ENCODE measurements at places on chromosomes 7 and 10.

- H3K27ac ChIP-seq, result no peak overlapping the region
- H3K4me3 ChIP-seq, result no peak overlapping the region
- no peak for DNase-seq
Measured at GRCh38 chr10:93712593-93712992, 10.2 kb upstream of the FRA10AC1 start.

- DNase-seq, result no peak
- no peaks in the 10 kb centered on the region for H3K27me3 ChIP-seq
- no peaks in the 10 kb centered on the region for H3K36me3 ChIP-seq
- no peak overlapping the region for H3K27ac ChIP-seq
Measured at GRCh38 chr7:136036336-136036735, 59.2 kb upstream of the MTPN start.

- no peak for DNase-seq
- no peaks in the 10 kb centered on the region for H3K27me3 ChIP-seq
- no peaks in the 10 kb centered on the region for H3K36me3 ChIP-seq
- H3K4me1 ChIP-seq, result no peaks in the 10 kb centered on the region
- no peak overlapping the region for H3K4me3 ChIP-seq
Measured at GRCh38 chr10:49270565-49270964, 28.4 kb upstream of the C10orf71 start.

- no peak for DNase-seq
- H3K4me1 ChIP-seq, result no peaks in the 10 kb centered on the region
- no peak overlapping the region for H3K4me3 ChIP-seq
- H3K36me3 ChIP-seq, result no peaks in the 10 kb centered on the region
- no peak overlapping the region for H3K27ac ChIP-seq
- H3K27me3 ChIP-seq, result no peaks in the 10 kb centered on the region
Measured at GRCh38 chr7:114825423-114825951, 96.4 kb upstream of the MDFIC start.

- no peaks in the 10 kb centered on the region for H3K27me3 ChIP-seq
- peaks cover 2% of the 10 kb centered on the region for H3K4me1 ChIP-seq
- no peak overlapping the region for H3K4me3 ChIP-seq
- H3K27ac ChIP-seq, result no peak overlapping the region
Measured at GRCh38 chr7:41992881-41993867, 243.8 kb downstream of the GLI3 start.

DNA sequence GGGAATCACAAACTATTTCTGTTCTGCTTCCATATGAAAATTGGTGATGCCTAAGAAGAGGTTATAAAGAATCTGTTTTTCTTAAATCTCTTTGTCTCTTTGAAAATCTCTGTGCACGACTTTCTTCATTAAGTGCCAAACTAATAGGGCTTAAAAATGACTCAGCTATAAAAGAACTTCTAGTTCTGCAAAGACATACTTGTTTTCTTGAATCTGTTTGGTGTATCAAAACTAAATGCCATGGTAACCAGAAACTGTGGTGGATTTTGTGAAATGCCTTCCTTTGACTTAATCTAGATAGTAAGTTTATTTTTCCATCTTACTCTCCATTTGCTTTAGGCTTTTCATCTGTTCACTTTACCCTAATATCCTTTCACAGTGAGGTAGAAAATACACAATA lies 417.8 kb downstream of the PARD3 start:
- H3K4me1 ChIP-seq, result no peaks in the 10 kb centered on the region
- no peak overlapping the region for H3K27ac ChIP-seq
- peaks cover 9% of the 10 kb centered on the region for H3K36me3 ChIP-seq
- no peak for DNase-seq
- no peak overlapping the region for H3K4me3 ChIP-seq
- H3K27me3 ChIP-seq, result no peaks in the 10 kb centered on the region

- H3K4me1 ChIP-seq, result no peaks in the 10 kb centered on the region
- peaks cover 62% of the 10 kb centered on the region for H3K36me3 ChIP-seq
- H3K27ac ChIP-seq, result no peak overlapping the region
Measured at GRCh38 chr7:101315336-101315735, 6.3 kb downstream of the IFT22 start.

DNA sequence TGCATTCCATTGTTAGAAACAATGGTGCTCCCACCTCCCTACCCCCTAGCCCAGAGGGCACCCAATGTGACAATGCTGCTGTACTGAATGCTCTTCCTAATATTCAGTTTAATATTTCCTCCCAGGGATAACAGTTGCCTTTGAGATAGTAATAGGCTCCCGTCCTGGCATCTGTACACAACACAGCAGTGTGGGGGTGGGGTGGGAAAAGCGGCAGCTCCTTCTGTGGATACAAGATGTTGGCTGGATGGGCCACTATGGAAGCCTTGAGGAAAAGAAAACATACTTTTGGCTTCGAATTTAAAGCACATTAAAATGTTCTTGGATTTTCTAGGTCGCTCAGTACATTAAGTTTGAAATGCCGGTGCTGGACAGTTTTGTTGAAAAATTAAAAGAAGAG lies 9.2 kb upstream of the ZNF22 start:
- no peaks in the 10 kb centered on the region for H3K4me1 ChIP-seq
- no peak for DNase-seq
- H3K4me3 ChIP-seq, result no peak overlapping the region
- H3K27ac ChIP-seq, result no peak overlapping the region
- H3K27me3 ChIP-seq, result no peaks in the 10 kb centered on the region
